ENCODE measurements at places on chromosomes 16 and 17.
A peak's percentile ranks its signal among the peaks of the same experiment; 100 is the strongest.

- no peak for DNase-seq
Measured at GRCh38 chr17:1963250-1963649, 61.9 kb downstream of the RTN4RL1 start.

DNA sequence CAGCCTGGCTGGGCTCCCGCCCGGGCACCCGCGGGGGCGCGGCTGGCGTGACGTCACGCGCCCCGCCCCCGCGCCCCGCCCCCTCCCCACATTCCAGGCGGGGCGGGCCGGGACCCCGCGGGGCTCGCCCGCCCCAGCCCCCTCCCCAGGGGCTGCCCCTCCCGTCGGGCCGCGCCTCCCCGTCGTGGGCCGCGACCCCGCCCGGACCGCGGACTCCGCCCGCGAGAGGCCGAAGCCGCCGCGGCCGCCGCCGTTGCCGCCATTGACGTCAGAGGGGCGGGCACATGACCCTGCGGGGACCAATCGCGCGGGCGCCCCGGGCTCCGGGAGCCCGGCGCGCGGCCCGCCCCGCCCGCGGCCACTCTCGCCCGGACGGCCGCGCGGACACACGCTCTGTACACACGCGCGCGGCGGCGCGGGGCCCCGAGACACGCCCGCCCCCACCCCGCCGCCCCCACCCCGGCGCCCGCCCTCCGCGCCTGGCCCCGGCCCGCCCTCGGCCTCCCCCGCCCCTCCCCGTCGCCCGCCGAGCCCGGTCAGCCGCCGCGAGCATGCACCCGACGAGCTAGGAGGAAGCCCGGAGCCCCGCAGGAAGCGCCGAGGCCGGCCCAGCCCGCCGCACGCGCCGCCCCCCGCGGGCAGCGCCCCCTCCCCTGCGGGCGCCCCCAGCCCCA lies at the start of gene CMIP:
Gene CMIP (plus strand): TSS at position 361 of the 674 bp plus-strand sequence.
- peak; percentile 80 for DNase-seq

DNA sequence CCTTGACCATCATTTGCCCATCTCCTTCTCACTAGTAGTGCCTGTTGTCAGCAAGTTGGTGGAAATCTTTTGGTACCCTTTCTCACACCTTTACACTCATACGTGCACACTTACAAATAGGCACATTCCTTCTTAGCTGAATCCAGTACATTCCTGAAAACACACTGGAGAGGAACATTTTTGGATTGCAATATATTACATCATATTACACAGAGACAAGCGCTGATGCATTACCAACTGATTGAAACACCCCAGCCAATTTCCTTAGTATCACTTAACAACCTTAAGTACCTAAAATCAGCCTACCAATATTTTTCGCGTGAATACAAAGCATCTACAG lies 64.1 kb downstream of the PLCG2 start:
- DNase-seq = no peak

GRCh38 chr16:3248596-3248995 lies 7.8 kb downstream of the MEFV start:
- no peak for DNase-seq

GRCh38 chr16:1167276-1168107 lies 14.6 kb downstream of the CACNA1H start:
- no peak for DNase-seq

DNA sequence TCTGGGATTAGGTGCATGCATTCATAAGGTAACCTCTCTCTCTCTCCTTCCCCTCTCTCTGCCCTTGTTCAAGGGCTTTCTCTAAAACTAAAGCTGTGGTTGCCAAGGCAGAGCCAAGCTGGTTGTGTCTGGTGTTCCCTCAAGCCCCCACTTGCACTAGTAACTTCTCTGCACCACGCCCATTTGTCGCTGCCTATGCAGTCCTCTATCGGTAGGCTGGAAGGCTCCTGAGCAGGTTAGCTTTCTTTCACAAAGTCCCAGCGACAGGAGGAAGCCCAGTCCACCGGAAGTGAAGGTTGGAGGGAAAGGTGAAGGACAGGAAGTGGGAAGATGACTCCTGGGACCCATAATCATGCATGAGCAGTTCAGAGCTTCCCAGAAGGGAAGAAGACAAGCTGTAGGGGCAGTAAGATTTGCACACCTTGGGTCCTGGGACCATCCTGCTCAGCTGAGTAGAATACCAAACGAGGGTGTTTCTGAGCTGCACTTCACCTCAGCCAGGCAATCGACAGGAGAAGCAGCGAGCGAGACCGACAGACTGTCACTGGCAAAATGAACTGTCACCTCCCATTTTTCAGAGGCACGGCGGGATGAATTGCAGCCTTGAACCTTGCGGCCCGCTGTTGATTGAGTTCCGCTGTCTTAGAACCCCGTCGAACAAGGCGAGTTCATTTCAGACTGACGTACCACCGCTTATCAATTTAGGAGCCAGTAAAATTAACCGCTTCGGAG lies 14.7 kb upstream of the SKAP1 start:
- peak; percentile 59 for DNase-seq

- no peak for DNase-seq
Measured at GRCh38 chr17:57762452-57763395, 17.6 kb upstream of the CCDC182 start.
